ENCODE measurements at places on chromosomes 5 and 9.
A peak's percentile ranks its signal among the peaks of the same experiment; 100 is the strongest.

- DNase-seq, result no peak
These were observed 77.6 kb downstream of the PLAC8L1 start for GRCh38 chr5:146027751-146028150.

- no peak for DNase-seq
These were observed 626 bp downstream of the PSD2 start for GRCh38 chr5:139796061-139796806.

GRCh38 chr5:9564752-9565151, 18.9 kb upstream of the SEMA5A start:
- no peak for DNase-seq

DNA sequence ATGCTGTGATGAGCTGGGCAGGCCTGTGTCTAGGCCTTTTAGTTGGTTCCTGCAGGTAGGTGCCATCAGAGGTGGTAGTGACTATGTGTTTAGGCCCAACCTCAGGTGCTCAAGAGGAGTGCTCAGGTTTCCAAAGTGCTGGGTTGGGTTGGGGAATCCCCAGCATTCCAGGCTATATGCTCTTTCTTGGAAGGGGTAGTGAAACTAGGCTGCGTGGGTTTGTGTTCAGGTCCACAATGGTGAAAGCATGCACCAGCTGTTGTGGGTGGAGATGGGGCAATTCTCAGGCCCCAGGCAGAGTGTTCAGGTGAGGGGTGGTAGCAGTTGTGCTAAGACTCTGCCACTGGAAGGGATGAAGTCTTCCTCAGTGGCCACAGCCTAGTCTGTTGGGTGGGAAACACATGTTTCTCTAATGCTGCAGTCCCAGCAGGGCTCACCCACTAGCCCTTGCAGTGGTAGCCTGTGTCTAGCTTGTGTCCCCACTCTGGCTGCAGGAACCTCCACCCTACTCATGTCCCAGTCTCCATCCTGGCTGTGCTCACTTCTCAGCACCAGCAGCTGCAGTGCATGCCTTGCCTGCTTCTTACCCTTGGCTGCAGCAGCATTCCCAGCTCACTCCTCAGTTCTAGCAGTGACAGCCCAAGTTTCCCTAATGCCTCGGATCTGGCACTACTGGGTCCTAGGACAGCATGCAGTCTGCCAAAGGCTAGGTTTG, 78.9 kb downstream of the FAM170A start:
- DNase-seq, result no peak

DNA sequence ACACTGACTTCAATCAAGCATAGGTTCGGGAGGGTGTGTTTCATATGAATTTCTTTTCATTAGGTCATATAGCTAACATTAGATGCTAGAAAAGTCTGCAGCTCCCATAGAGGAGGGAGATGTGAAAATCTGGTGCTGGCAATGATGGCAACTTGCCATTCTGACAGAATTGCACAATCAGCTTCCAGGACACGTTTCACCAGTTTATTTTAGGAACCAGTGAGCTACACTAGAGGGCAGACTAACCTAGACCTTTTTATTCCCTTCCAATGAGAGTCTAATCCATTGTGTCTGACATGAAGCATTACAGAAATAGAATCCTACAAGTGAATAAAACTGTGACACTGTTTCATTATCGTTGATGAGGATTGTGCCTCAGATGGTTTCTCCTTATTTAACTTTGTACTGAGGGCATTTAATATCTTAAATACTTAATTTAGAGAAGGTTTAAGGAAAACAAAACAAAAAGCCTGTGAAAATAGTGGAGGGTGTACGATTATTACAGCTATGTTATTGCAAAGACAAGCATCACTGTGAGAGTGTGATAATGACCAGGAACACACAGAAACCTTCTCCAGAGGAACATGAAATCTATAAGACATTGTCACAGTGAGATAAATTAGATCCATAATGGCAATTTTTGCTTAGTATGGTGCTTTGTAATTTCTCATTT, 363.3 kb upstream of the RPS23 start:
- DNase-seq, result peak; percentile 84

DNA sequence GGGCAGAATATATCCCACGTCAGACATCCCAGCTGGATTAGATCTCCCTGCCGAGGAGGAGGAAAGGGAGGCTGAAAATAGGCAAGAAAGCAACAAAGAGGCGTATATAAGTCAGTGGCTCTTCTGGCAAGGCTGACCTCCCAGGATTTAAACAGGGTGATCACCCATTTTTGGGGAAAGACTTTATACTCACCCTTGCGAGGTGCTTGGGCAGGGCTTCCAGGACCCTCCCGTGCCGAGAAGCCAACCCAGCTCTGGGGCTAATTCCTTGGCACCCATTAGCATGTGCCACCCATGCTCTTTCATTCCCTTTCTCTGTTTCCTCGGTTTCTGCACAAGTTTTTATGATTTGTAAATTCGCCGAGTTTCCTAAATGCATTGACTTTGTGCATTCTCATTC, 230.2 kb upstream of the IRX2 start:
- DNase-seq, result no peak

GRCh38 chr5:10233505-10233904, 16.2 kb downstream of the ATPSCKMT start:
- DNase-seq, result peak; percentile 98

DNA sequence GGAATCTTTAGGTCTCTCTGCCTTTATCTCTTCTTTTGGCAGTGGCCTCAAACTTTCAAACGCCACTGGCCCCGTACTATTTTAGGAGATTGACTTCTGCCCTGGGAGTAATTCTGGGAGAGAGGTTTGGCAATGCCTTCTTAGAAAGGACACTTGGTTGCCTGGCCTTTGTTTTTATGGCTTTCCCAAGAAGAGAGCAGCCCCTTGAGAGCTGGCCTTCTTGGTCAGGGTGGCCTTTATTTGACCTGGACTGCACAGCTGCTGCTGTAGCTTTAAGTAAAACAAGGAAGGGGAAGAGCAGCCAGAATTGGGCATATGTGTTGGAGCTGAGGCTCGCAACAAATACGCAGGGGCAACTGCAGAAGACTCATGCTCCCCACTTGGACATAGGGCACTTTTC, 60.8 kb downstream of the PTPN3 start:
- DNase-seq, result no peak

DNA sequence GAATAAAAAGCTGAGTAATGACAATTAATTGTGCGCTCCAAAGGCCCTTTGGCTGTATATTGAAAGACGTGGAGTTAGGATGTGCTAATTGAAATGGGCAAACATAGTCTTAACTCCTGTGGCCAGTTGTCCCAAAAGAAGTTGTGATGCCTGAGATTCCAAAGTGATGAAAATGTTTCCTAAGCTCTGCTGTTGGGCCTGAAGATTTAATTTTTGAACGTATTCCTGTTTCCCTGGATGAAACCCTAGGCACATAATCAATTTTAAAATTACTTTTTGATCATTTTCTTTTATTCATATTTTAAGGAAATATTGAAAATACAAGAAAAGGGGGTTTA, 87.9 kb downstream of the PRDM6 start:
- DNase-seq, result peak; percentile 21

DNA sequence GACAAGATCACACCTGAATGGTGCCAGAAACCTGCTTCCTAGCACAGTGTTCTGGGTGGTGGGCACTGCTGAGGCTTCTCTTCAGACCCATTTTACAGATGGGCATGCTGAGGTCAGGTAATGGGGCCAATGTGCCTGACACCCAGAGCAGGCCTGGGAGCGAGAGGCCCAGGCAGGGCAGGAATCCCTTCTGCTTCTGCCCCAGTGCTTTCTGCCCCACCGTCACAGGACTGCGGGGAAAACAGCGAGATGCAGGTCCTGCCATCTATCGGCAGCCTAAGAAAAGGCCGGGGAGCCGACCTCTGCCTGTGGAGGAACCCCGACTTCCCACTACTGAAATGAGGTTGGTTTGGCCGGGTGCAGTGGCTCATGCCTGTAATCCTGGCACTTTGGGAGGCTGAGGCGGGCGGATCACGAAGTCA, 22.8 kb upstream of the RNU6ATAC start:
- no peak for DNase-seq

DNA sequence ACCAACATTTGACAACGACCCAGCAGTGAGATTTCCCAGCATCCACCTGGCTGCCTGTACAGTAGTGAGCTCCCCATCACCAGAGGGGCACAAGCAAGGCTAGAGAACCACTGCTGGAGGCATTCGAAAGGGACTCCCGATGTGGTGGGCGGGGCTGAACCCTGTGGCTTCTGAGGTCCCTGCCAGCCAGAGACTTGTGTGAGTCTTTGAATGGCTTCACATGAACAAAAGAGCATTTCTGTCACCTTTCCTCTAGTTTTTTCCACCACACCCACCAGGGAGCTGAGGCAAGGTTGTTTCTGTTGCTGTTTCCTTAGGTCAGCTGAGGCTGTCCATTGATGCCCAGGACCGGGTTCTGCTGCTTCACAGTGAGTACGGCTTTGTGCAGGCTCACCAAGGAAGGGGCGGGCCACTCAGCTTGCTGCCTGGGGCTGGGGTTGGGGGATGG, 15.7 kb downstream of the RGS3 start:
- no peak for DNase-seq

- no peak for DNase-seq
These were observed 235.7 kb downstream of the HTR1A start for GRCh38 chr5:63726496-63726895.

GRCh38 chr9:93682155-93682968, 106.0 kb downstream of the PHF2 start:
- DNase-seq, result peak; percentile 50

DNA sequence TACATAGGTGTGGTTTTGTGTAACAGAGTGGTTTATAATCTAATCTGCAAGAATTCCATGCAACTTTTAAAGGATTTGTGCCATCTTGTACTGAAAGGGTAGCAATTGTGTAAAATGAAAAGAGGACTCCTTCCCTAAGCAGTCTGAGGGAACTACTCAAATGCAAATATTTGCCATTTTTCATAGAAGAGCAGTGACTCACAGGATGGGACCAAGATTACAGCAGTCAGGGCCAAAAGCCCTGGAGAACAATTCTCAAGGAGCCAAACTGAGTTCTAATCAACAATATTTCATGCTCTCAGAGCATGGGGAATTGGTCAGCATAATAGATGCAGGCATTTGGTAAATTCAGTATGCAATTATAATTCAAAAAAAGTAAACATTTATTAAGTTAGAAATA, 495.8 kb downstream of the CHSY3 start:
- peak; percentile 46 for DNase-seq

DNA sequence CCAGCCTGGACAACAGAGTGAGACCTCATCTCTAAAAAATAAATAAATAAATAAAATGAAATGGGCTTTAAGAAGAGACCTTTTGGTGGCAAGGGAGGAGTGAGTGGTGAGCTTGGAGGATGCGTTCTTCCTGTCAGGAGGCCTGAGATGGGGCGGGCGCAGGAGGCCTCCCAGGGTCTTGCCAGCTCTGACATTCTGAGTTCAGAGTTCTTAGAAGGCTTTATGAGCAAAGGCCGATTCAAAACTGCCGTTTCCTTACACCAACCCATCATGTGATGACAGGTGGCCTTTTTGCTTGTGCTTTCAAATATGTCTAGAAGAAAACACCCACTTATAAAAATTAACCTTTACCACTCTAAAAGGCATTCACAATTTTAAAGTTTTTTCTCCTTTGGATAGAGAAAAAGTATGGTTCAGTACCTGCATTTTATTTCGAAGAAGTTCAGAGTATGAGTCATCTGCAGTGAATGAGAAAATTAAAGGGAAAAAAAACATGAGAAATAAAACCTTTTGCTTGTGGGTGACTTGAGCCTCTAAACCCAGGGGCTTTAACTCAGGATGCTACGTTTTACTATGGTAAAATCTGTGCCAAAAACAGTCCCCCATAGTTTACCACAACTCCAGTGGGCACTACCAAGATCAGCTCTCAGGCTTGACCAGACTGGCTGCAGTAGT, 157.4 kb upstream of the OTULINL start:
- DNase-seq, result no peak

DNA sequence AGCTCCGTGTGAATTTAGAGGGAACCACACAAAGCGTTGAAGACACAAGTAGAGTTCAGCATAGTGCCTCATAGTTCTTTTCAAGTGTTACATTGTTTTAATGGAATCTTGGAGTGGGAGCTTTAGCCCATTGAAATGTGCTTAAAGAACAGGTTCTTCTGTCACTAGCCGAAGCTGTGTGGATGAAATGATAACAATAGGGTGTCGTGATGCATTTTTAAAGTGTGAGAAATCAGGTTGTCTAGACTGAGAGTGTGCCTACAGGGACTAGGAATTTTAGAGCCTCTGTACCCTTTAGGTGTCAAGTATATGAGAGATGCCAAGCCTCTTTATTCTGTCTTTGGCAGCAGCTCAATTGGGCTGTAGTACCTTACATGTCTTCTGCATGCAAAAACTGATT, 83.0 kb downstream of the NDUFS4 start:
- no peak for DNase-seq

- DNase-seq, result no peak
These were observed 36.5 kb upstream of the HSPA9 start for GRCh38 chr5:138611678-138612218.

DNA sequence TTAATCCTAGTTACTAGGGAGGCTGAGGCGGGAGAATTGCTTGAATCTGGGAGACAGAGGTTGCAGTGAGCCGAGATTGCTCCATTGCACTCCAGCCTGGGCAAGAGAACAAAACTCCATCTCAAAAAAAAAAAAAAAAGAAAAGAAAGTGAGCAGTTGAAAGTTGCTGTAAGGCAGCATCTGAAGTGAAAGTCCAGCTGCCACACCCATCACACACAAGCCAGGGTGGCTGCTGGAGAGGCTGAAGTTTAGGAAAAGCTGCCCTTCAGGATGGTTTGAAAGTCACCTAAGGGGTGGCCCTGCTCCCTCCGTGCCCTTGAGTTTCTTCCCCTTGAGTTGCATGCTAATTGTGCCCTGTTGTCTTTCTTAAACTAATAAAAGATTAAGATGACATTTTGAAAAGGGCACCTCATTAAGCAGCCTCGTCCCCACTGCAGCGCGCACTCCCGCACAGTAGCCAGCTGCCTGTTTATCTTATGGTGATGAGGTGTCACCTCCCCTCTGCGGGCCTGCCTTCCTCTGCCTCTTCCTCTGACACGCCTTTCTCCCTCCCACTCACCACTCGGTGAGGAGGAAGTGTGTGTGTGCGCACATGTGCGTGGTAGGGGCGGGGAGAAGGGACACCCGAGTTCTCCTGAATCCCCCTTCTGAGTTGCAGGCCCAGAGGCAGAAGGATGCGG, 104.2 kb upstream of the PANK3 start:
- no peak for DNase-seq

GRCh38 chr9:37984672-37985611, 81.0 kb upstream of the SLC25A51 start:
- DNase-seq, result peak; percentile 87

- DNase-seq, result peak; percentile 8
These were observed 206.4 kb downstream of the PDZD2 start for GRCh38 chr5:31845361-31845760.

DNA sequence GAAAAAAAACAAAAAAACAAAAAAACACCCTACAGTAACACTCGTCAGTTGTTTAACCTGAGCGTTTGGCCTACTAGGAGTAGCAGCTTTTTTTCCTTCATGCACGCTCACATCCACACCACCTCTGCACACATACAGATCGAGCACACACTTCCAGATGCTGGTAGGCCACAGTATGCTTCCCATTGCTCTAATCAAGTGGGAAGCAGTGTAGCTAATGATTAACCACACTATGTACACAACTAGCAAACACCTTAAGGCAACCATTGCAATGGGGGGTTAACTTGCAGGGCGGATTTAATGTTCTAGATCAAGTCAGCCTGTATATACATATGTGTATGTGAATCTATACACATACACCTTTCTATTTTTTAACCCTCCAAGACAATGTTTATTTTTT, 65.5 kb upstream of the GLRX start:
- DNase-seq, result no peak

GRCh38 chr5:154652746-154653417, 102.3 kb upstream of the LARP1 start:
- peak; percentile 12 for DNase-seq

Measured in EH (cell line).